Activated B cell treated with CpG ODN at 0.5 μM for 24 hours (primary cell): ENCODE measurements at places on chromosomes 5 and 9. TPM values are rescaled to one million over a fixed set of nuclear protein-coding genes. Genes with fewer than 3 reads are reported as not detected.
A peak's percentile ranks its signal among the peaks of the same experiment; 100 is the strongest.

DNA sequence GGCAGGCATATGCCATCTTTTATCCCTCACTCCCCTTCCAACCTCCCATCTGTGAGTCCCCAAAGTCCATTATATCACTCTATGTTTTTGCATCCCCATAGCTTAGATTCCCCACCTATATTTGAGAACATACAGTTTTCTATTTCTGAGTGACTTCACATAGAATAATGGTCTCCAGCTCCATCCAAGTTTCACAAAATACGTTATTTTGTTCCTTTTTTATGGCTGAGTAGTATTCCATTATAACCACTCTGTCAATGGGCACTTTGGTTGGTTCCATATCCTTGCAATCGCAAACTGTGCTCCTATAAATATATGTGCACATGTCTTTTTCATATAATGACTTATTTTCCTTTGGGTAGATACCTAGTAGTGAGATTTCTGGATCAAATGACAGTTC is 178.6 kb downstream of the GAS1 start:
- no peak for DNase-seq

DNA sequence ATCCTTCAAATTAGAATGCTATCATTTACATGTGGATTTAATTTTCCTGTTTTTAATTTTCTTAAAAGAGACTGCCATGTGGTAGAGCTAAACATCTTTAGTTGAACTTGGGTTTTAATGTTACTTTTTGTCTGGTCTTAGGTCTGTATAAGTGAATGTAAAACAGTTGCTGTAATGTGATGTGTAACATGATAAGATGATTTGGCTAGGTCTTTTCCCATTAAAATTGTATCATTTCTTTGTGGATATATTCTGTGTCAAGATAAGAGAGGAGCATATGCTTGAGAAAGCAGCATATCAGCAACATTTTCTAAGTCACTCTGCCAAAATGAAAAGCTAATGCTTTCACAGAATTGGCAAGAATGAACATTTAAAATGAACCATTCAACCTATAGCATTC is 18.5 kb downstream of the TMEM167A start:
- DNase-seq = no peak

Gene CDKN2B-AS1
- 1.3 and 1.4 TPM in 2 replicates for total RNA-seq

GRCh38 chr9:108953983-108954574 is 19.9 kb downstream of the ABITRAM start:
- no peak for DNase-seq

Gene STPG3
- total RNA-seq = 0.37 TPM in 1 of 2 replicates, not detected in the other

DNA sequence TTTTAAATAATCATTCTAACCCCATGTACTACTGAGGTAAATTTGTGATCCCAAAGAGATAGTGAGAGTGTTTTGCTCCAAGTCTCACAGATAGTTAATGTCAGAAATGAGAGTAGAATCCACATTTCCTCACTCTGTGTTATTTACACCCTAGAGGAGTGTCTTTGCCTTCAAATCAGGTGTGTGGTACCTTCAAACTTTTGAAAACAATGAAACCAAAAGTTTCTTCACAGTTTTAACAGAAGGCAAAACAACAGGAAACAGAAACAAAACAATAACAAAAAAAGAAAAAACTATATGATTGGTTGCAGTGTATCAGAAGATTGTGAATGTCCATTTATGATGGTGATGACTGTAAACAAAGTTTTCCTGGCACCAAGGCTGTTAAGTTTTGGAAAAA is 85.9 kb downstream of the ERBIN start:
- DNase-seq = no peak

- peak; percentile 22 for DNase-seq
These were observed 13.2 kb upstream of the AQP7 start for GRCh38 chr9:33415501-33416038.

- no peak for DNase-seq
These were observed 118.2 kb downstream of the VCAN start for GRCh38 chr5:83589786-83590185.

Gene TMEM215
- not detected in 2 replicates for total RNA-seq

DNA sequence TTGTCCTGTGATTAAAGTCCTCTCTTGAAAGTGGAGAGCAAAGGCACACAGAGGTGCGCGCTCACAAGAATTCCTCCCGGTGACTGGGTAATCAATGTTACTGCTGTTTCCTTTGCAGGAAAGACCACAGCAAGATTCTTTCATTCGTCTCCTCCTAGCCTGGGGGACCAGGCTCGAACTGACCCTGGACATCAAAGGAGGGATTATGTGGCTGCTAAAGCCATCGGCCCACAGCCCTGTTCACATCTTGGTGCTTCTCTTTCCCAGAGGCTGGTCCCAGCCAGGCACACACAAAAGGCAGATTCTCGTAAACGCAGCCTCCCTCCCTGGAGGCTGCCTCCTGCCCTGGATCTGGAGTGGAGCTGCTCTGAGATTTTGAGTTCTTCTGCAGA is 230.9 kb downstream of the FANCC start:
- no peak for DNase-seq

DNA sequence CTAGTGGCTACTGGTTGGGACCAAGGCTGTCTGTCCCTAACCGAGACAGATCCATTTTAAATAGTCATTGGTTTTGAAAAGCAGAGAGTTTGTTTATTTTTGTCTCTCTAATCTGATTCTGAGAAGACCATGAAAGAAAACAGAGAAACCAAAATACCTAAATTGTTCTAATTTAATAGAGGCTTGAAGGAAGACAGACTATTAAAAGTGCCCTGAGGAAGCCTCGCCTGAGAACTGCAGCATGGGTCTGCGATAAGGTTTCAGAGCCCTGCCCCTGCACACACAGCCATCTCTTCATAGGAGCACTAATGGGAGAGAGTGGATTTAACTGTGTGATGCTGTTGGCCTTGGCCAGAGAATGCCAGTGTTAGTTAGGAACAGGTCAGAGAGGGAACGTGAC is 175.5 kb upstream of the SV2C start:
- DNase-seq = no peak

- DNase-seq = no peak
These were observed 681 bp upstream of the LHFPL2 start for GRCh38 chr5:78649211-78649695.

DNA sequence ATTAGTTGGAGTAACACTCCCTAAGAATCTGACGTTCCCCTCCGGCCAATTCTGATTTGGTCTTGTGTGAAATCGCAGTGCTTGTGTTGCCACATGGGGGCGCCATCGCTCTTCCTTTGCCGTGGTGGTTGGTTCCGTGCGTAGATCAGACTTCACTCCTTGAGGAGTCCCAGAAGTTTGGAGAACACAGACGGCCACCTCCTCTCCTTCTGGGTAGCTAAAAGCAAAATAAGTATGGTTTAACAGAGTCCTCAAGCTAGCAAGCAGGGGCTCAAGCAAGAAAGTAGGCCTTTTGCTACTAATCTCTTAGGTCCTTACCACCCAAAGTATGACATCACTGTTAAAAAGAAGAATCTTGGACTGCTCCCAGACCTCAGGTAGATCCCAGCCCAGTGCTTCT is 59.5 kb downstream of the HSPA4 start:
- DNase-seq = peak; percentile 73

DNA sequence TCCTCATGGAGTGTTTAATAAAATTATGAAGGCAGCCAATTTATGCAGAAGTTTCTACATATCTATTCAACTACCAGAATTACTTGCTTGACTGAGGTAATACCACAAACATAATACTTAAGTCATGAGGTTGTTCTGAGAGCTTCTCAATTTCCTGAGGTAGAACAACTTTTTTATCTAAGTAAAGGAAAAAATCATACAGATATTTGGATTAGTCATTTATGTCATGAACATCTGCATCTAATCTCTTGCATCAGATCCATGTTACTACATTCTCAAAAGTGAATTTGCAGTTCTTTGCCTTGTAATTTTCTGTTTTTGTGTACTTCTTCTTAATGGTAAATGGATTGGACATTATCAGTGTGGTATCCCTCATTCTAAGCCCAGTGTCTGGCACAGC is 60.4 kb upstream of the RGMB start:
- DNase-seq = no peak

Gene ARHGEF28
- total RNA-seq = not detected in 2 replicates

DNA sequence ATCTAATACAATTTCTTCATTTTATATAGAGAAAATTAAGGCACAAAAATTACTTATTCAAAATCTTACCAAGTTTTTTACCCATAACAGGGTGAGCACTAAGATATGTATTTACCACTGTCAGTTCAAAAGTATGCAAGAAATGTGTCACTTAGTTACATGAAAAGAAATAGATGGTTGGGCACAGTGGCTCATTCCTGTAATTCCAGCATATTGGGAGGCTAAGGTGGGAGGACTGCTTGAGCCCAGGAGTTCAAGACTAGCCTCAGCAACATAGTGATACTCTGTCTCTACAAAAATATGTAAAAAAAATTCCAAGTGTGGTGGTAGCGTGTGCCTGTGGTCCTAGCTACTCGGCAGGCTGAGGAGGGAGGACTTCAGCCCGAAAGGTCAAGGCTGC is 19.4 kb downstream of the YIPF5 start:
- DNase-seq = no peak

Gene ARL14EPL
- total RNA-seq = not detected in 2 replicates

GRCh38 chr9:126702151-126703001 is 88.6 kb downstream of the LMX1B start:
- DNase-seq = no peak

- DNase-seq = no peak
These were observed 7.2 kb upstream of the SLC31A2 start for GRCh38 chr9:113143432-113144227.

DNA sequence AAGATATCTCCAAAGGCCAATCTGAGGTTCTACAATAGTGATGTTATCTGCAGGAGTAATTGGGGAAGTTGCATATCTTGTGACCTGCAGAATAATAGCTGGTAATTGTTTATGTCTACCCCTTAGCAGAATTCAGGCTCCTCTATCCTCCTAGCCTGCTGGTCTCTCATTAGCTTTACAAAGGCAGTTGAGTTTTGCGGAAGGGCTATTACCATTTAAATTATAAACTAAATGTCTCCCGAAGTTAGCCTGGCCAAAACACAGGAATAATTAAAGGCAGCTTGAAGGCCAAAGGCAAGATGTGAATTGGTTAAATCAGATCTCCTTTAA is 168.7 kb downstream of the TTC39B start:
- no peak for DNase-seq

DNA sequence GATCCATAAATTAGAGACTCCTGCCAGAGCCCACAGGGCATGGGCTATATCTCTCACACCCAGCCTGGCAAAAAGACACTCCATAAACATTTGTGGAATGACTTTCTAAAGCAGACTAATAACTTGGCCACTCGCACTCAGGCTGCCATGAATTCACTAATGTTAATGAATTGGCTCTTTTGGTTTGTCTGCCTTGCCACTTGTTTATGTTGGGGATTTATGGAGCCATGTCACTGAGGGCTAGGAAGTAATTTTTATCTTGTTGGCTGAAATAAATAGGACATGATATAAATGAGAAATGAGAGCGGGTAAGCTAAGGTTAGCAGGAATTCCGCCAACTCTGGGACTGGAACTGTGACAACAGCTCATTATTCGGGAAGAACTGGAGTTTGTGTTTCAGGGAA is 55.2 kb downstream of the DROSHA start:
- DNase-seq = no peak

GRCh38 chr5:127337876-127338275 is 47.3 kb downstream of the MEGF10 start:
- no peak for DNase-seq

- no peak for DNase-seq
These were observed 198.9 kb downstream of the CYLC2 start for GRCh38 chr9:103193992-103194391.

DNA sequence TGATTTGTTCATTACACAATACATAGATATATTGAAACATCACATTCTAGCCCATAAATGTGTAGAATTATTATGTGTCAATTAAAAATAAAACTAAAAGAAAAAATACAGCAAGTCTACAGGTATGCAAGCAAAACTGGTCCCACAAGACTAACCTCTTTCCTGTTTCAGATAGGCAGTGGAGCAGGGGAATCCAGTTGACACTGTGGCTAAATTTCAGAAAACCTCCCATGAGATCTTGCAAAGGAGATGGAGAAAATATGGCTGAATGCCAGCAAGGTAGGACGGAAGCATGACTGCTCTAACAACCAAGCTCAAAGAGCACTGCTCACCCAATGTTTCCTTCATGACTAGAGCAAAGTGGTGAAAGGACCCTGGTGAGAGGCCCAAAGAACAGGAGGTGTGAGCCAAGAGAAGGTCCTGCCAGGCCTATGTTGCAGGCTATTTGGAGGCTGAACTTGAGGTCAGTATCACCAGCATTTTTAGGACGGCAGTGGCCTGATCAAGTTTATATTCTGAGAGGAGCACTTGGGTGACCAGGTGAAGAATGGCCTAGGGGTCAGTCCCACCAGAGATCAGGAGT is 1.1 kb upstream of the SH3TC2 start:
- no peak for DNase-seq

DNA sequence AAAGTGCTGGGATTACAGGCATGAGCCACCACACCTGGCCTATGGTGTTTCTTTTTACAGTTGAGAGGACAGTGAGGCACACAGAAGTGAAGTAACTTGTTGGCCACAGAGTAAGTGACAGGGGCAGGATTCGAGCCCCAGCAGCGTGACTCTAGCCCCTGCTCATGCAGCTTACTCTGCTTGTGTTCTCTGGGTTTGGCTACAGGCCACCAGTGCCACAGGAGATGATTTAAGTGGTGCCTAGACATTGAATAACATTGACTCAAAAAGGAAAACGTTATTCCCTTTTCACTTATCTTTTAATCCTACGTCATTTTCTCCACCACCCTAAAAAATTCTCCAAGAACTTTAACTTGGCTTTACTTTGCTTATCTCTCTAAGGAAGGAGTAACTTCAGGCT is 61.4 kb downstream of the SNX24 start:
- DNase-seq = no peak

DNA sequence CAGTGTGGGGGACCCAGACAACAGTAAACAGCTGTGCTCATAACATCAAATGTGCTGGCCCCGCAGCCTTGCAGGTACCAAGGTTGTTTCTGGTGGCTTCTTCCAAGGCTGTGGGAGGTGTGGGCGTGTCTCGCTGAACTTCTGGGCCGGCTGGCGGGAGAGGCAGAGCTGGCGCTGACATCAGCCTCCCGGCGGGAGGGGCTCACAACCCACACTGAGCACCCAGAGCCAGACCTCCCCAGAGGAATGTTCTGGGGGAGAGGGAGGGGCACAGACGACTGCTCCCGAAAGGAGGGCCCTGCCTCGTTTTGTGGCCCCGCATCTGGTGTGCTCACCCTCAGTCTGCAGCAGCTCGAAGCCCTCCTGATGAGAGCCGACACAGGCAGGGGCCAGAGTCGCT is 6.9 kb upstream of the SLC12A7 start:
- DNase-seq = no peak

DNA sequence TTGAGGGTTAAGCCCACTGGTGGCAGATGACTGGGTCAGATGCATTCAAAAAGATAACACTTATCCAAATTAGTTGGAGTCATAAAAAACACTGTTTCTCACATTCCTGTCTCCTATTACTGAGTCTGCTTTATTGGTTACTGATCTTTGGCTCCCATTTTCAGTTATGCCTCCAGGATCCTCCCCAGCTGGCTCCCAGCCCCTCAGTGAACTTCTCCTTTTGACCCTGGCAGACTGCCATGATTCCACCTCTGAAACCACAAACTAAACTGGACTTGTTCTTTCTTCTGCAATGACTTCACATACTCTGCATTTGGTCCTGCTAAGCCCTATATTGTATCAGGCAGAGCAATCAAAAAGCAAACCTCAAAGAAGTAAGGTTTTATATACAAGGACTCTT is 860.8 kb upstream of the DMAC1 start:
- no peak for DNase-seq

GRCh38 chr5:91433861-91434260 is 50.7 kb upstream of the ARRDC3 start:
- DNase-seq = no peak

- peak; percentile 64 for DNase-seq
These were observed 480 bp downstream of the LMNB1 start for GRCh38 chr5:126777257-126777974.

GRCh38 chr9:69771775-69772418 is 12.1 kb upstream of the PTAR1 start:
- no peak for DNase-seq

Gene WHRN
- 12.4 and 14.5 TPM in 2 replicates for total RNA-seq

Gene TUSC1
- 0.64 and 0.76 TPM in 2 replicates for total RNA-seq
